ENCODE measurements at places on chromosomes 1 and 21.

DNA sequence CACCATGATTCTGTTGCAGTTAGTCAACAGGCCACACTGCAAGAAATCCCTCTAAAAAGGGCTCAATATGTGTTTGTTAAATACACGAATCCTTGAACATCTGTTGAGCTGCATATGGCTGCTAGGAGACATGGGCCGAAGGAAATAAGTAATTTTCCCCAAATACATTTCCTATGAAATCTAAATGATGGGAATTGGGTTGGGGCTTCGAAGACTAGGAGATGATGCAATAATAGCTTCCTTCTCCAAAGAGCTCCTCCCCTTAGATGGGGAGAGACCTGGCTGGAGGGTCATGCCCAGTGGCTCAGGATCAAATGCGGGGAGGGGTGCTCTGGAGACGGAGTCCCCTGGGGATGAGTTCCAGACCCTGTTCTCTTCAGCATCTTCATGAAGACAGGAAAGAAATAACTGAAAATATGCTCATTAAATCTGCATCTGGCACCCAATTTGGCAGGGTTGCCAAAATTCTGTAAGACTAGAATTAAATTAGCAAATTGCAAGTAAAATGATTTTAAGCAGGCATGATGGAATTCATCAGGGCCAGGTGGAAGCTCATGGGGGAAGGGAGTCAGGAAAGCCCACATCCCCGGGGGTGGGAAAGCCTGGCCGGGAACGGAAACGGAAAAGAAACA, 165.0 kb upstream of the EDN2 start:
- DNase-seq, result no peak

DNA sequence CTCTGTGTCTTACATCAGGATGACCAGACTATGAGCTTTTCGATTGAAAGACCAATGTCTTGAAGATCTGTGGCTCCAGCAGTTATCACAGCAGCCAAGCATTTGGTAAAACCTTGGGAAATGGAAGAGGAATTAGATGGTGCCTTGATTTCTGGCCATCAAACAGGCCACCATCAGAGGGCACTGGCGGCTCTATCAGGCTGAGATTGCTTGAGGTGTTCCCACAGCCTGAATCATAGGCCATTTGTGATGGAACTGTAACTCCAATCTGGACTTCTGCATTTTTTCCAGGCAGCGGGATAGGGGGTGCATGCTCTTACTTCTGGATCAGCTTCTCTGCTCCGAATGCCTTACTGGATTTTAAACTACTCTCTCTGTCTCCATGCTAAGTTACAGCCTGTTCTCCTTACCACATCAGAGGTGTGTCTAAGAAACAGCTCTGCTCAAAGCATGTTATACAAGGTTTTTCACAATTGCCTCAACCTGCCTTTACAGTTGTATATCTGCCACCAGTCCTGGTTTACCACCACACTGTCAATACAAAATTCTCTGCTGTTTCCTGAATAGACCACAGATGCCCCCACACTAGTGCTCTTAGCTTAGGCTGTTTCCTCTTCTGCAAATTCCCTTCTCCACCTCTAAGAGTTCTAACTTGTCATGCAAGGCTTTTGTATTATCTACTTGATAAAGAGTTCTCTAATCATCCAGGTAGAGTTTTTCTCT, 180.9 kb downstream of the PTGER3 start:
- no peak for DNase-seq

GRCh38 chr1:218371927-218372672, 27.0 kb downstream of the TGFB2 start:
- DNase-seq, result peak; percentile 8

DNA sequence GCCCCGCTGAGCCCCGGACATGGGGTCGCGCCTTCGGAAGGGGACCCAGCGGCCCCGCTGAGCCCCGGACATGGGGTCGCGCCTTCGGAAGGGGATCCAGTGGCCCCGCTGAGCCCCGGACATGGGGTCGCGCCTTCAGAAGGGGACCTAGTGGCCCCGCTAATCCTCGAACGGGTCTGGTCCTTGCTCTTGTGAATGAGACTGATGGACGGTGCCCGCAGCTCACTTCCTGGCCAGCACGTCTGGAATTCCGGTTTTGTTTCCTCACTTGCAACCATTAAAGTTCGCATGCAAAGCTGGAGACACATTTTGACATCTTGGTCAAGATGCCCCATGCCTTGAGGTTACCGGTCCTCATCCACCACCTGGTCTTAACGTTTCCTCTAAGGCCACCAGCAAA, 5.6 kb downstream of the WRAP73 start:
- no peak for DNase-seq

DNA sequence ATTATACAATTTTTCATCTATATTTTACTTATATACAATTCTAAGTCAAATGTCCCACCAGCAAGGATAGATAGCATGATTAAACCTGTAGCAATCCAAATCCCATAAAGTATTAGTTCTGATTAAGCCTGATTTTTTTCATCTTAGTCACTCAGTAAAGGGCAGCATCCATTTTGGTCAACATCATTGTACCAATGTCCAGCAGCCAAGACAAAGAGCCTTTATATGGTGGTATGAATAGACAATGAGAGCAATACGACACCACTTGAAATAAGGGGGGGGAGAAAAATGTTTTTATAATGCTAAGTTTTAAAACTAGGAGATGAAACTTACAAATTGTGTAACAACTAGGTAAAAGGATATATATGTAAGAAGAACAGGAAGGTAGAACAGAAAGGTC, 7.4 kb downstream of the ZNF644 start:
- DNase-seq, result no peak

GRCh38 chr1:221350091-221350490, 391.8 kb downstream of the DUSP10 start:
- no peak for DNase-seq

DNA sequence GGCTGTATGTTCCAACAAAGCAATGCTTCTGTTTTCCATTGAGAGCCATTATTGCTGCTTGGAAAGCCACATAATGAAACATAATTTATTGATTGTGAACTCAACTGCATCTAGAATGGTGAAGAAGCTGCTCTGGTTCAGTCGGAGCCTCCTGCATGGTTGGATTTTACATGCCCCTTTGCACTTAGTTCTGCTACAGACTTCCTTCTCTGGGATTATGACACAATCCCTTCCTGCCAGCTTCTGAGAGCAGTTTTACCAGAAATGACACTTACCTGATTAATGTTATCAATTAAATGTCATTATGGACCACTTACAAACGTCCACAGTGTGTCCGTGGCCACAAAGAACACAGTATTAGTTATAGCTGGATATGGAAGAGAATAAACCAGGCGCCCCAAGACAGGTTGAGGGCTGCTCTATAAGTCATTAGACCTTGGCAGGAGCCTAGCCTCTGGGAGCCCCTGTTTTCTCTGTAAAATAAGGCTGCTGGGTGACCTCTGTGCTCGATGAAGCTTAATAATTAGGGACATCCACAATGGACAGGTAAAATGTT, 7.0 kb upstream of the CD58 start:
- no peak for DNase-seq

DNA sequence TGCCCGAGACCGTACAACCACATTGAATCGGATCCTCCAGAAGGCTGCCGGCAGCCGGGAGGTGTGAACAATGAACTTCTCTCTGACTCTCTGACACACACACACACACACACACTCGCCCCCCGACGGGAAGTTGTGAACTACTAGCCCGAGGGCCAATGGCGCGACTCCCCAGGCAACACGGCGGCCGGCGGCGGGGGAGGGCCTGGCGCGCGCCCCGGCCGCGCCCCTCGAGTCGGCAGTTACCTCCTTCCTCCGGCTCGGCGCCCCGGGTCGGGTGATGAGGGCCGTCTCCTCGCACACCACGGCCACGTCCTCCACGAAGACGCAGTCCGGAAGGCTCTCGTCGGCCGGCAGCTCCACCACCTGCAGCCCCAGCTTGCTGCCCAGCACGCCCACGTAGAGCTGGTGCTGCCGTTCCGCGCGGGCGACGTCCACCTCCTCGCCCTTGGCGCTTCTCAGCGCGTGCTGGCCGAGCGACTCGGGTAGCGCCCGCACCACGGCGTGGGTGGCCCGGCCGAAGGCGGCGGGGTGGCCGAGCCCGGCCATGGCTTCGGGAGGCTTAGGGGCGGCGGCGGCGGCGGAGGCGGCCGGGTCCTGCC, 361 bp downstream of the DDAH1 start:
- peak; percentile 32 for DNase-seq

- DNase-seq, result peak; percentile 73
Measured at GRCh38 chr1:205528887-205529825, 24.7 kb downstream of the CDK18 start.

- no peak for DNase-seq
Measured at GRCh38 chr1:41319106-41319755, 42.0 kb upstream of the FOXO6 start.

GRCh38 chr1:63864224-63864641, 90.4 kb downstream of the ROR1 start:
- DNase-seq, result no peak

GRCh38 chr1:13694886-13695684, 4.9 kb upstream of the PRDM2 start:
- DNase-seq, result no peak

DNA sequence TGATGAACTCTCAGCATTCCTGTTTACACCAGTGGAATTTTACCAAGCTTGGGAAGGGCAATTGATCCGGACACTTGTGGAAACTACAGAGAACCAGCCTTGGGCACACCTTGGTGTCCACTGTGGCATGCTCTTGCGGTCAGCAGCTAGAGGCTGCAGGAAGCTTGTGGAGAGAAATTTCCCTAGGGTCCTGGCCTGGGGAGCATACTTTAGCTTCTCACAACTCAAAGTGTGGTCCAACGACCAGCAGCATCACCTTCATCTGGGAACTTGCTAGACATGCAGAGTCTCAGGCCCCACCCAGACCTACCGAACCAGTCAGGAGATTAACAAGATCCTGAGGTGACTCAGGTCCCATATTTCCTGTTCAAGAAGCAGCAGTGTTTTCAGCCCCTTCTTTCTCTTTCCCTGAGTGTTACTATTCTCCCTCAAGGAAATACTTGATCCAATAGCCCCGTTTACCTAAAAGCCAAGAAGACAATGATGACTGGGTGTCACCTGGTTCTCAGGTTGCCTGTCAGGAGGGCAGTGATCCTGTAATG, 55.7 kb upstream of the KCNE2 start:
- no peak for DNase-seq

GRCh38 chr1:11182884-11183283, 6.3 kb upstream of the ANGPTL7 start:
- DNase-seq, result no peak

DNA sequence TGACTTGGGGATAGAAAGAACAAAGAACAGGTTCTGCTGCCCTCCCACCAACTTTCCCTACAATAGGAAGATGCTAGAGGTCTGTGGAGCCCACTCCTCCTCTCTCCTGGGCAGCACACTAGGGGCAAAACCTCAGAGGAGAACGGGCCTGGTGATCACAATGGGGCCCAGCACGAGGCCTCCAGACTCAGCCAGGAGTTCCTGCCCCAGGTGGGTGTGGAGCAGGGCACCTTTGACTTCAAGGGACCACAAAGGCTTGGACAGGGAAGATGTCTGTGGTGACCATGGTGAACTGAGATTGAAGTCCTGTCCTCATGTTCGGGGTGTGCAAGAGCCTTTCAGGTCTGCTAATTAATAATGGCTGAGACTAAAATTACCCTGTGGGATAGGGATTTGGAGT, 88.8 kb downstream of the LAMC2 start:
- no peak for DNase-seq

DNA sequence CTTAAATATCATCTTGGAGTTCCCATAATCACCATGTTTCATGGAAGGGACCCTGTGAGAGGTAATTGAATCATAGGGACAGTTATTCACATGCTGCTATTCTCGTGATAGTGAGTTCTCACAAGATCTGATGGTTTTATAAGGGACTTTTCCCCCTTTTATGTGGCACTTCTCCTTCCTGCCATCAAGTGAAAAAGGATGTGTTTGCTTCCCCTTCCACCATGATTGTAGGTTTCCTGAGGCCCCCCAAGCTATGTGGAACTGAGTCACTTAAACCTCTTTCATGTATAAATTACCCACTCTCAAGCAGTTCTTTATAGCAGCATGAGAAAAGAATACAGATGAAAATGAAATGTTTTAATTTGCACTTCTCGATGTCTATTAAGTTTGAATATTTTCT, 112.0 kb downstream of the ZNF648 start:
- no peak for DNase-seq

DNA sequence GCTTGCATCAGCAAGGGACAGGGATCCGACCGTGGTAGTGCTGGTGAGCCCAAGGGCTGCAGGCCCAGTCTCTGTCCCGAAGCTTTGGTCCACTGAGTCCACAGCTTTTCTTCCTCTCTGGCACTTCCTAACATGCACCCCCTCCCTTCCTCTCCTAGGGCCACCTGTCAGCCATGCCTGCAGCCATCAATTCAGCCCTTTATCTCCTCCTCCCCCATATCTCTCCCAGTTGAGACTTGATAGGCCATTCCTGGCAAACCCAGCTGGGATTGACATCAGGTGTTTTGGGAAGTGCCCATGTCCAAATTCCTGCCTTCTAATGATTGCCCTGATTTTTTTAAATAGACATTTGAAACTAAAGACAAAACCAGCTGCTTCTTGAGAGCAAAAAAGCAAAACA, 25.6 kb downstream of the HLX start:
- DNase-seq, result no peak

- DNase-seq, result no peak
Measured at GRCh38 chr21:25757531-25757930, 22.8 kb downstream of the GABPA start.

DNA sequence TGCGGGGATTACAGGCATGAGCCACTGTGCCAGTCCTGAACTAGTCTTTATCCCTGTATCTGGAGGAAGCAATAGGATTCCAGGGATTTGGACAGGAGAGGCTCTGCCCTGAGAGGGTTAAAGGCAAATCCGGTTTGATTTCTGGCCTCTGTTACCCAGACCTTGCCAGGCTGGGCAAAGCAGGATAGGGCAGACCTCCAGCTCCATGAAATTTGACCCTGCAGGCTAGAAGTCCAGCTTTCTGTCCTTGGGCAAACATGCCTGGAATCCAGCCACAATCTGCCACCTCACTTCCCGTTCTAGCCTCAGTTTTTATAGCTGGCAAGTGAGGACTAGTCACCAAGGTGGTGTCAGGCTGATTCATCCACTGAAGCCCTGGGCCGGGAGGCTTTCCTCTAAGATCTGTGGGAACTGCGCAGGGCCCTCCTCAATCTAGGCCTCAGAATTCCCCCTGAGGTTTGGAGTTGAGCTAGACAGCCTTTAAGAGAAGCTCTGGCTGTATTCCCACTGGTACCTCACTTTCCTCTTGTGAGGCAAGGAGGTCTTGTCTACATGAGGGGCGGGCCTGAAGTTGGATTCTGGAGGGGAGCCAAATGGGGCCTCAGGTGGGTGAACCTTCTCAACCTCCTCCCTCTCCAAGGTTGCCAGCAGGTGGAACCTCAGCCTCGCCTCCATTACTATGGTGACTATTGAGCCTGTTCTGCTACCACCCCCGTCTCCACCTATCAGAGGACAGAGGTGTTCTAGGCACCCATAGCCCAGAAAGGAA, 7.0 kb upstream of the P3R3URF start:
- no peak for DNase-seq

- DNase-seq, result no peak
Measured at GRCh38 chr1:78045926-78046778, at the start of gene GIPC2. Gene GIPC2 (plus strand): TSS chr1:78045966. CDS start chr1:78046095, 129 bp downstream.

- no peak for DNase-seq
Measured at GRCh38 chr1:115969509-115969908, 6.8 kb upstream of the SLC22A15 start.

- DNase-seq, result no peak
Measured at GRCh38 chr1:221439747-221440501, 302.0 kb downstream of the DUSP10 start.

GRCh38 chr1:235513495-235514366, 9.5 kb upstream of the B3GALNT2 start:
- DNase-seq, result peak; percentile 25

All from NCI-H187 (cell line).